Stimulated activated CD8-positive, alpha-beta memory T cell treated with anti-CD3 and anti-CD28 coated beads, Interleukin-2, amount 100 ng/mL, for 1 hour (primary cell): ENCODE measurements at places on chromosomes 1 and 21.

DNA sequence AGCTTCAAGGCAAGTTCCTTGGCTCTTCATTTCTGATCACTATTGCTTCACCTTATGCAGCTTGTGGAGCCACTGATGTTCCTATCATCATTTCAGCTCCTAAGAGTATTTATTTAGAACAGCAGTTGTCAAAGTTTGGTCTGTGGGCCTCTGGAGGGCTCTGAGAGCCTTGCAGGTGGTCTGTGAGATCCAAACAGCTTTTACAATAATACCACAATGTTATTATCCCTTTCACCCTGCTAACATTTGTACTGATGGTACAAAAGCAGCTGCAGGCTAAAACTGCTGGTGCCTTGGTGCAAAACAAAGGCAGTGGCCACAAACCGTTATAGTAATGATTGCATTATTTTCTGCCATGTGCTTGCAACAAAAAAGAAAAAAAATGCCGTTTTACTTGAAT, 33.8 kb downstream of the PATJ start:
- DNase-seq: no peak

DNA sequence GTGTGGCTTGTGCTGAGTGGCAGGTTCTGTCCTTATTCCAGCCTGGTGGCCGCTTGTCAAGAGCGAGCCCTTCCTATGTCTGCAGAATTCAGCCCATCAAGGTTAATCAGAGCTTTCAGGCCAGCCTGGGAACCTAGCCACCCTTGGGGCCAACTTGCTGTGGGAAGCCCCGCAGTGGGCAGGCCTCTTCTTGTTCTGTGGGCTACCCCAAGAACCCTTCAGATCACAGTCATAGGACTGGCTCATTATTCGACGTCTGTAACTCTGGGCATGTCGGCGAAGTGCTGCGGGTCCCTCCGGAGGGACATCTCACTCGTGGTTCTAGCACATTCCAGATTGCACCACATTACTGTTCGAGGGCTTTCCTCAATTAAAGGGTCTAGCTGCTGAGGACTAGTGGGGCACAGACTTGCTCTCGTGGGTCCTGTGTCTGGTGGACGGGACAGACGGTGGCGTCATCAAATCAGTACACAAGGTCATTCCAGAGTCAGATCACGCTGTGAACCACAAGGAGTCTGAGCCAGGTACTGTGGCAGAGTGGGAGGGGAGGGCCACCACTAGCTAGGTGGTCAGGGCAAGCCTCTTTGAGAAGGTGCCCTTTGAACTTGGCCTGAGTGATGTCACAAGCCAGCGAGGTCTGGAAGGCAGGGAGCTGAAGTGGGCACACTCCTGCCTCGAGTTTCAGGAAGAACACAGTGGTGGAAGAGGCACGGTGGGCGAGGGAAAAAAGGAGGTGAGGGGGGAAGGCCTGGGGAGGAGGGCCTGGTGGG, 20.3 kb upstream of the TNFRSF1B start:
- no peak for DNase-seq

DNA sequence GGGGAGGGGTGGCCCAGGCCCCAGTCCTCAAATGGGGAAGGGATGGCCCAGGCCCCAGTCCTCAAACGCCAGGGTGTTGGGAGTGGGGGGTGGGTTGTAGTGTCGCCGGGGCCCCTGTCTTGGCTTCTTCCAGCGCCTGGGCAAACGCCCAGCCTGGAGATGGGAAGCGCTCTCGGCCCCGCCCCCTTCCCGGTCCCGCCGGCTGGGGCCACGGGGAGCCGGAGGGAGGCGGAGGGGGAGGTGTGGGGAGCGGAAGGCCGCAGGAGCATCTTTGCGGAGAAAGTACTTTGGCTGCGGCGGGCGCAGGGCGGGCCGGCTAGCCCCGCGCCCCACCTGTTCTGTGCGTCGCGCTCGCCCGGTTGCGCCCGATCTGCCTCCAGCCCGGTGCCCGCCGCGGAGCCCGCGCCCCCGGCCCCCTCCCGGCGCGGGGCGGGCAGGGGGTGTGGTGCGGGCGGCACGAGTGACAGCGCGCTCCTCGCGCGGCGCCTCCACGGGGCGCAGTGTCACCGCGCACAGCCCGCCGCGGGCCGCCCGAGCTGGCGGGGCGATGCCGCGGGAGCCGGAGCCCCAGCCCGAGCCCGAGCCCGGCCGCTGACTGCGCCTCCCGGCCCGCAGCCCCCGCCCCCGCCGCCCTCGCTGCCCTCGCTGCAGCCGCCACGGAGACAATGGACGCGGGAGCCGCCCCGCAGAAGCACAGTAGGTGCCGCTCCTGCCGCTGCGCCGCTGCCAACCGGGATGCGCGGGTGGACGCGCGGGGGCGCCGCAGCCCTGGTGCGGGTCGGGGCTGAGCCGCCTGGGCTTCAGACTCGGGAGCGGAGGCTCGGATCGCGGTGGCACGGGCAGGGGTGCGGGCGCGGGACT, 31.1 kb upstream of the PEX10 start:
- no peak for DNase-seq

- DNase-seq: no peak
Observed at GRCh38 chr1:32890516-32891240, 4.4 kb downstream of the HPCA start.
